SK-N-SH (cell line): ENCODE measurements at places on chromosomes 7 and 10.

- no peak overlapping the region for H3K27ac ChIP-seq
- H3K4me3 ChIP-seq, result no peak overlapping the region
- no peaks in the 10 kb centered on the region for H3K36me3 ChIP-seq
These were observed 333.3 kb upstream of the ETV1 start for GRCh38 chr7:14322724-14323123.

GRCh38 chr10:126045861-126046260 is 149.5 kb downstream of the FANK1 start:
- no peak overlapping the region; the same call in 1 of the 2 replicates for H3K27ac ChIP-seq
- DNase-seq, result no peak
- H3K36me3 ChIP-seq, result no peaks in the 10 kb centered on the region; the same call in 1 of the 2 replicates
- H3K4me1 ChIP-seq, result peaks cover 42% of the 10 kb centered on the region

DNA sequence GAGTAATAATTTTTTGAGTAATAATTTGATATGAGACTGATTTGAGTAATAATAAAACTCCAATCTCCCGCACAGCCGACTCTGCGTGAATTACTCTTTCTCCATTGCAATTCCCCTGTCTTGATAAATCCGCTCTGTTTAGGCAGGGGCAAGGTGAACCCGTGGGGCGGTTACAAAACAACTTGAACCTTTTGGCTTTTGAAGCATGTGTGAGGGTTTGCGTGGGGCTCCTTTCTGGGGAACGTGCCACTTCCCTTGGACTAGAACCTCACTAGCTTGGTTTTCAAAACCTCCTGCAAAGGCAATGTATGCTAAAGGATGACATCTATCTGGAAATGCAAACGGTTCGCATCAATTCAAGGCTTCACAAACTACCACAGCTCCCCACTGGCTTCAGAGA is 1.5 kb downstream of the CRPPA start:
- no peaks in the 10 kb centered on the region for H3K27me3 ChIP-seq
- peak overlapping the region; percentile 95; the same call in 1 of the 2 replicates for H3K27ac ChIP-seq
- DNase-seq, result no peak

- no peak overlapping the region for H3K4me3 ChIP-seq
- no peak overlapping the region for H3K27ac ChIP-seq
- H3K4me1 ChIP-seq, result no peaks in the 10 kb centered on the region
- H3K36me3 ChIP-seq, result peaks cover 16% of the 10 kb centered on the region
- no peaks in the 10 kb centered on the region for H3K27me3 ChIP-seq
- no peak for DNase-seq
These were observed 270.1 kb upstream of the FZD1 start for GRCh38 chr7:90994121-90994520.

DNA sequence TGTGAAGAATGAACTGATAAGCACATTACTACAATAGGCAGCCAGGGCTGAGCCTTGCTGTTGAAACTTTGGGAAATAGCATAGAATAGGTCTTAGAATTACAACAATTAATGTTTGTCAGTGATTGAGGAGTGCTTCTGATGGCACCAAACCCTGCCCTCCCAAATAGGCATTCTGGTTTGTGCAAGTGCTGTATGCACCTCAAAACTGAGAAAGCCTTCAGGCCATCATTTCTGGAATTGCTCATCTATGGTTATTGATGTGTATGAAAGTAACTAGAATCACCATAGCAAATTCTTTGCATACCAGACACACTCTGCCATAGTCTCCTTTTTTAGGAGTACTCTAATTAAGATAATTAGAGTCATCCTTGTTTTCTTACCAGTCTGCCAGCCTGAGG is 585.0 kb upstream of the MBL2 start:
- no peaks in the 10 kb centered on the region for H3K27me3 ChIP-seq
- DNase-seq, result no peak

GRCh38 chr10:97333601-97334369 is 744 bp downstream of the FRAT2 start:
- peak overlapping the region; percentile 77 for H3K4me3 ChIP-seq
- H3K36me3 ChIP-seq, result no peaks in the 10 kb centered on the region
- H3K4me1 ChIP-seq, result no peaks in the 10 kb centered on the region
- peak; percentile 75 for DNase-seq
- H3K27ac ChIP-seq, result peak overlapping the region; percentile 7; the same call in 1 of the 2 replicates

- no peak overlapping the region for H3K4me3 ChIP-seq
- no peaks in the 10 kb centered on the region for H3K4me1 ChIP-seq
- peaks cover 4% of the 10 kb centered on the region; the same call in 1 of the 2 replicates for H3K27me3 ChIP-seq
- DNase-seq, result no peak
- H3K36me3 ChIP-seq, result no peaks in the 10 kb centered on the region
These were observed 280.5 kb downstream of the KCND2 start for GRCh38 chr7:120553491-120553890.

- H3K27ac ChIP-seq, result no peak overlapping the region
- H3K27me3 ChIP-seq, result no peaks in the 10 kb centered on the region
- H3K4me1 ChIP-seq, result no peaks in the 10 kb centered on the region
- peak; percentile 87 for DNase-seq
- H3K36me3 ChIP-seq, result no peaks in the 10 kb centered on the region
These were observed 95.1 kb upstream of the DIP2C start for GRCh38 chr10:784403-785088.

DNA sequence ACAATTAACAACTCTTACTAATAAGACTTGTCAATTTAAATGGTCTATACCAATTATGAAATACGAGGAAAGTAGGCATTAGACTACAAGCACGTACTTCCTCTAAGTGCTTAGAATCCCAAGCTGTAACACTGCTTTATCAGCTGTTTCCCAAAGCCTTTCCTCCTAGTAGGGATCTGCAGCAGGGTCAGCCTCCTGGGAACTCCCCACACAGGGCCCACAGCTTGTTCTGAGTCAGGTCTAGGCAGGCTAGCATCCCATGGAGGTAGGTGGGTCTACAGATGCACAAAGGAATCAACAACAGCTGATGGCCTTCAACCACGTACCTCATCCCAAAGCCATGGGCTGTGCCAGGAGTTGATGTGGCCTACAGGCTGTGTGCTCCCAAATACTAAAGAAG is 14.7 kb downstream of the MMS19 start:
- peaks cover 35% of the 10 kb centered on the region for H3K36me3 ChIP-seq
- no peak overlapping the region for H3K27ac ChIP-seq
- no peaks in the 10 kb centered on the region for H3K4me1 ChIP-seq
- no peaks in the 10 kb centered on the region for H3K27me3 ChIP-seq
- no peak overlapping the region for H3K4me3 ChIP-seq

- peak overlapping the region; percentile 57 for H3K4me3 ChIP-seq
- peaks cover 18% of the 10 kb centered on the region for H3K4me1 ChIP-seq
- H3K27me3 ChIP-seq, result no peaks in the 10 kb centered on the region
- H3K27ac ChIP-seq, result peak overlapping the region; percentile 17; the same call in 1 of the 2 replicates
- no peaks in the 10 kb centered on the region for H3K36me3 ChIP-seq
These were observed 44.9 kb downstream of the BAMBI start for GRCh38 chr10:28722065-28722803.

GRCh38 chr10:48526846-48527505 is 77.9 kb downstream of the ARHGAP22 start:
- H3K36me3 ChIP-seq, result no peaks in the 10 kb centered on the region
- no peak for DNase-seq
- H3K27ac ChIP-seq, result peak overlapping the region; percentile 86
- H3K4me1 ChIP-seq, result peaks cover 10% of the 10 kb centered on the region; the same call in 1 of the 2 replicates
- no peaks in the 10 kb centered on the region for H3K27me3 ChIP-seq
